ENCODE measurements at places on chromosomes 16 and 17.

- DNase-seq, result peak; percentile 80
Observed at GRCh38 chr16:57485916-57486857, at the start of gene DOK4. Gene DOK4 (minus strand): TSS chr16:57486493. CDS start chr16:57479507, 6,986 bp downstream.

DNA sequence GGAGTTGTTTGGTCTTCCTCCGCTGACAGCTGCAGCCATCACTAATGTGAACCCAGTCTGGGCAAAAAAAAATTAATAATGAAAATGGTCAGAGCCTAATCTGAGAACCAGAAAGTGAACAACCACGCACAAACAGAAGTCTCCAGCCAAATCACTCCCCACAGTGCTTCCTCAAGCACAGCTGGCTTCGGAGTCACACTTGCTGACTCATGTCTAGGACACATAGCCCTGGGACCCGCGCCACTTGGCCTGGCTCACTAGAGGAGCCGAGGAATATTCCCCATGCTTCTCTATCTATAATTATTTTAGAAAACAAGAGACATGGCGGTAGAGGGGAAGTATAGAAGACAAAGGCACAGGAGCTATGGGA, 109.1 kb downstream of the ZFHX3 start:
- DNase-seq, result no peak

DNA sequence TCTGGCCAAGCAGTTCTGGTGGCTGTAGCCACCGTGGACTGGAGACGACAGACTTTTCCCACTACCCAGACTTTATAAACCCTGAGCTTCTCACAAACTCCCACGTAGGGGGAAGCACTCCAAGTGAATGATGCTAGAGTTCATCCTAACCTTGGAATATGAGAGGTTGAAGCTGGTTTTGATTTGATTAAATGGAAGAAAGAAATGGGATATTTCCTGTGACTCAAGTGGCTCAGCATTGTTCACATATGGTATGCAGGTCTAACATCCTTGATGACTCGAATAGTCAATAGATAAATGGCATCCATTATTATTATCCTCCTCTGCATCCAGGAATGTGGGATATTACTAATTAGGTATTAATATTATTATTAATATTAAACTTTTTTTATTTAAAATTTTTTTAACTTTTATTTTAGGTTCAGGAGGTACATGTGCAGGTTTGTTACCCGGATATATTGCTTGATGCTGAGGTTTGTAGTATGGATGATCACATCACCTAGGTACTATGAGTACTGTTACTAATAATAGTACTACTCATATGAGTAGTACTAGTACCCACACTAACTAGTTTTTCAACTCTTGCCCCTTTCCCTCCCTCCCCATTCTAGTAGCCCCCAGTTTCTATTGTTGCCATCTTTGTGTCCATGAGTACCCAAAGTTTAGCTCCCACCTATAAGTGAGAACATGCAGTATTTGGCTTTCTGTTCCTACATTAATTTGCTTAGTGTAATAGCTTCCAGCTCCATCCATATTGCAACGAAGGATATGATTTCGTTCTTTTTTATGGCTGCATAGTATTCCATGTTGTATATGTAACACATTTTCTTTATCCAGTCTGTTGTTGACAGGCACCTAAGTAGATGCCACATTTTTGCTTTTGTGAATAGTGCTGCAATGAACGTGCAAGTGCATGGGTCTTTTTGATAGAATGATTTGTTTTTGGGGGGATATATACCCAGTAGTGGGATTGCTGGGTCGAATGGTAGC, 22.9 kb downstream of the PIK3R6 start:
- DNase-seq, result no peak

DNA sequence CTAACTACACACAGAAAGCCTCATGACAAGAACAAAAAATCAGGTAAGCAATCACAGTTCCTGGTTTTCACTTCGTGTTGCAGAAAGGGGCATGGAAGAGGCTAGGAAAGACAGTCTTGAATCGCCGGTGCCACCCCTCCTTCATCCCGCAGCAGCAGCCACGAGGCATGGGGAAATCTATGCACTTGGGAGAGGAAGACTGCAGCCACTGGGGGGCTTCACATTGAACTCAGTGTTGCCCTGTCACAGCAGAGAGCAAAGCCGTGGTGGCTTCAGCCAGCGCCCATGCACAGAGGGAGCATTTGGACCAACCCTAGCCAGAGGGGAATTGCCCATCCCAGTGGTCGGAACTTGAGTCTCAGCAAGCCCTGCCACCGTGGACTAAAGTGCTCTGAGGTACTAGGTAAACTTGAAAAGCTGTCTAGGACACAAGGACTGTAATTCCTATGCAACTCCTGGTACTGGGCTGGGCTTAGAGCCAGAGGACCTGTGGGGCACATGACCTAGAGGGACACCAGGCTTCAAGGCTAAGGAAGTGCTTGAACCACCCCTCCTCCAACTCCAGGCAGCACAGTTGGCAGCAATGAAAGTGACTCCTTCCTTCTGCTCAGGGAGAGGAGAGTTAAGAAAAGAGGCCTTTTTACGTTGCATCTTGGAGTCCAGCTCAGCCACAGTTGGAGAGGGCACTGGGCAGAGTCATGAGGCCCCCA, 35.2 kb upstream of the ATP2C2 start:
- DNase-seq, result no peak

DNA sequence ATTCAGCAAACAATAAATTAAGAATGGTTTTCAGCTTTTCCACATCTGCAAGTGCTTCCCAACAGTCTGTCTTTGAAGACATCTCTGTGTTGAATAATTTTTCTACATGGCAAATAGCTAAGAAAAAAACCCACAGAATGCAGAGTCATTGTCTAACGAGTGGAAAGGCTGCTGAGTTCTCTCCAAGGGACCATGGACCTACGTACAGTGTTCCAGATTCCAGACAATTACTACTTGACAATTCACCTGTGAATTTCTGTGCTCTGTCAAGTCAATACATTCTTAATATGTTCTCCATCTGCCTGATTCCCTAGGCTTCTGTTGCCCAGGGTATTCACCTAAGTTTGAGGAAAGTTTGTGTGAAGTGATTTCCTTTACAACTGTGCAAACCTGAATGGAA, 83.8 kb upstream of the CA10 start:
- no peak for DNase-seq

DNA sequence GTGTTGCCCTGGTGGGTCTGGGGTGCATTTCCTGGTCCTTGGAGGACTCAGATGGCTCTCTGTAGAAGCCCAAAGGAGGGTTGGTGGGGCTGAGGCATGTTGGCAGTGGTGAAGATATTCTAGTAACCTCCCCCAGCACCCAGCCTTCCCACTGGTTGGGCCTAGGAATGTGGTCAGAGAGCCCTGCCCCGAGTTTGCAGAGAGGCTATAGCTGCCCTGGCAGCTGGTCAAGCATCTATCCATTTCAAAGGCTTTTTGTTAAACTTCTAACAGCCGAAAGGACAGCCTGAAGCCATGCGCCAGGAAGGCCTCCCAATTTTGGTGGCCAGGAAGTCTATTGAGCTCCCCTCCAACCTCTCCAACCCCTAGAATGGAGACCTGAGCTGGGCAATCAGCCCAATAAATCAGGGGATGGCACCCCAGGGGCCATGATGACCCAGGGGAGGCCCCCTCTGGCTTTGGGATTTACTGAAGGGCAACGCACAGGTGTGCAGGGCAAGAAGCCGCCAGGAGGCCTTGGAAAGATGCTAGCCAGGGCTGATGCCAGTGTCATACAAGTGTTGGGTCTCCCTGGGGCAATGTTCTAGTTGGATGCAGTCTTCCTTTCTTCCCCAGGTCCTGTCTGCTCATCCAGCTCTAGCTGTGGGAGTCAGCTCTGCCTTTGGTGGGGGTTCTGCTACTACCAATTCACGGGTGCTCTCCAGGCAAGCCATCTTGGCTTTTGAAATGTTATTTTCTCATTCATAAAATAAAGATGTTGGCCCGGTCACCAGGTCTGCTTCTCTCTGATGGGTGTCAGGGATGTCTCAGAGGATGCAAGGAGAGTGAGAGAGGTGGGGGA, 30.9 kb upstream of the AXIN2 start:
- no peak for DNase-seq

DNA sequence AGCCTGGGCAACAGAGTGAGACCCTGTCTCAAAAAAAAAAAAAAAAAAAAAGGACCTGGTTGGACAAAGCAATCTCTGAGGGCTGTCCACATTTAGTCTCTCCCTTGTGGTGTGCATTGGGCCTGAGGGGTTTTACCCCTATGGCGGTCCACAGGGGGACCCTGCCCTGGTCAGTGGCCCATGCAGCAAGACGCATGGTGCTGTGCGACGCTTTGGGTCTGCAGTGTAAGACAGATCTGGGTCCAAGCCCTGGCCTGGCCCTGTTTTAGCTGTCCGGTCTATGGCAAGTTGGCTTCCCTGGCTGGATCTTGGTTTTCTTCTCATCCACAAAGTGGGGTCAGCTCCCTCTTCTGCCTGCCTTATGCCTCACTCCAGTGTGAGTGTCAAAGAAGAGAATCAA, 123.2 kb upstream of the NLRP1 start:
- DNase-seq, result no peak

DNA sequence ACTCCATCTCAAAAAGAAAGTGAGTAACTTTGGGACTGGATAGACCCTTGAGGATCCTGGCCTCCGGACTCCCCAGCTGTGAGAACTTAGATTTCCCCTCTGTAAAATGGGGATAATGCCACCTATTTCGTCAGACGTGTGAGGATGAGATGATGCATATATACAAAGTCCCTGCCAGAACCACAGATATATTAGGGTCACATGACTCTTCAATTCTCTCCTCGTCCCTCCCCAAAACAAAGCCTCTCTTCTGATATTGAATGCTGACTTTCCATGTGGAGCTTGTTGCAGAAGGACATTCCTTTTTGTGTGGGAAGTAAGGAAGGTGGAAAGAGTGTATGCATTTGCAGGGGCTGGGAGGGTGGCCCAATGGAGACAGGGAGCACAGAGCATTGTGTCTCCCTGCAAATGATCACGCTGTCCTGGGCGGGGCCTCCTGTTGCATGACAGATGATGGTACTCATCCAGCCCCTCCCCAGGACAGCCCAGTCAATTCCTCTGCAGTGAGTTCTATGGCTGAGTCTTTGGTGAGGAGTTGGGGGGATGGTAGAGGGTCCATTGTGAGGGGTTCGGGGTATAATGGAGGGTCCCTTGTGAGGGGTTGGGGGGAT, 35.1 kb upstream of the MGAT5B start:
- DNase-seq, result no peak

GRCh38 chr17:17391668-17392370, 85.0 kb upstream of the MED9 start:
- DNase-seq, result no peak

GRCh38 chr16:23712976-23713375, at the start of gene ERN2:
Gene ERN2 (minus strand): TSS chr16:23713222. CDS start chr16:23713187, 35 bp downstream.
- no peak for DNase-seq

DNA sequence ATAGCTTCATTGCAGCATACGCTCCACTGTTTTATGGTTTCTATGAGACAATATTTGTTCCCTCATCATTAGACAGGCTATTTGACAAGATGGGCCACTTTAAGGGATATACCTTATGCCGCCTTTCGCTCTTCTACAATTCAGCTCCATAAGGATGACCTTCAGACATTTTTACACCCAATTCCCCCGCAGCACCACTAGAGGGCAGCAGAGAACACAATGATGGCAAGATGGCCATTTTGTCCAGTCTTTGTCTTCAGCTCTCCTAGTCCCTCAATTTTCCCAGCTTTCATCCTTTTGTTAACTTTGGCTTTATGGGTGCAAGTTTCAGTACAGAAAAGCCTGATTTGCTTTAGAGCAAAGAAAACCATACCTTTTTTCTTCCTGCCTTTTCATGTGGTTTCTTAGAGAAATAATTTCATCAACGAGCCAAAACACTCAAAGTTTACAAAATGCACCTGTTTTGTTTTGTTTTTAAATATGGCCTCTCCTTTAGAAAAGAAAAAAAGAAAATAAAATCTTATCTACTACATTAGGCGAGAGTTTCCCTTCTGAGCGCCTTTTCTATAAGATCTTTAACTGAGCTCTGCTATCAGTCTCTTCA, 355.3 kb downstream of the TOX3 start:
- peak; percentile 47 for DNase-seq

DNA sequence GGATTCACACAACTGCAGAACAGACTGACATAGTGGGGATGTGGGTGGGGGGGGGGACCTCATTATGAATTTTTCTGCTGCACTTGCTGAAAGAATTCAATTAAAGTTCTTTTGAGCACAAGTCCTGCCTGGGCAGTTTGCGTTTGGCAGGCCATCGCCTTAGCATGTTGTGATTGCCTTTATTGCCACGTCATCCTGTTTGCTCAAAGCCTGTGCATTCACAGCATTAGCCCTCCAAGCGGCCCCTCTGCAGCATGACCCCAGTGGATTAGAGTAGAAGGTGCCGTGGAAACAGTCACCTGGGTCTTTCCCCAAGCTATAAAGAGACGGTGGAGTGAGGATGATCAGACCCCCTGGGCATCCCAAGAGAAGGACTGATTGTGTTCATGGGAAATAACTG, 17.2 kb downstream of the MSI2 start:
- no peak for DNase-seq

DNA sequence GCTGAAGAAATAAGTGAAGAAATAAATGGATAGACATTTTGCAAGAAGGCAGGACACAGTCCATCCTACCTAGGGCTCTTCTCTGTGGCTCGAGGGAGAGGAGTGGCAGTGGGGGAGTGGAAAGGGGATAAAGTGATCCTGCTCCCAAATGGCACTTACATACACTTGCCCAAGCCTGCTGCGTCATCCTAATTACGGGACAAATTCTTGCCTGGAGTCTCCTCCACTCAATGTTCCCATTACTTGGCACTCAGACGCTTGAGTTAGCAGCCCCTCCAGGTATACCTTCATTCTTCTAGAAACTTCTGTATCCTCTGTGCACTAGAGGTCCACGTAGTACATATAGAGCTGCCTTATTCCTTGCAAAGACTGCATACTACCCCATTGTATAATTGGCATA, 15.7 kb upstream of the MAP3K14 start:
- no peak for DNase-seq

DNA sequence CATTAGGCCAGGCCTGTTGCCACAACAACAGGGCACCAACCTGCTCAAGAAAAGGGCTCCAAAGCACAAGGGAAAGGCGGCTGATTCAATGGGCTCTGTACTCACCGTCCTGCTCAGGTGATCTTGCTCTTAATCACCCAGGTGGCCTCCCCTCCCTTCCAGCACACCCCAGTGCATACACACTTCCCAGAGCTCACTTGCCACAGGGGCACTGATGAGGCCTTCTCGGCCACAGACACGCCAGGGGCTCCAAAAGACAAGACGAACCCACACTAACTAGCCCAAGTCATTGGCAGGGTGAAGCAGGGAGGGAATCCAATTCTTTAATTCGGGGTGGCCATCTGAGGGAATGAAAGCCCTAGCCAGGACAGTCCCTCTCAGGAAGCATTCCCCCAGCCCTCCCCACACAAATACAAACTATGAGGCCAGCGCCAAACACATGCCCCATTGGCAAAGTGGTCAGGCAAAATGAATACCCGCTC, 1.4 kb downstream of the MYO18A start:
- peak; percentile 73 for DNase-seq

Data from NCI-H526 (cell line).